ENCODE measurements at places on chromosomes 4 and X. TPM values are rescaled to one million over a fixed set of nuclear protein-coding genes. Genes with fewer than 3 reads are reported as not detected.

- H3K27me3 ChIP-seq: no peaks in the 10 kb centered on the region
- no peak overlapping the region for H3K4me3 ChIP-seq
- no peaks in the 10 kb centered on the region for H3K36me3 ChIP-seq
- no peak overlapping the region for H3K27ac ChIP-seq
- no peaks in the 10 kb centered on the region for H3K4me1 ChIP-seq
Measured at GRCh38 chr4:18881556-18881955, 860.0 kb upstream of the LCORL start.

DNA sequence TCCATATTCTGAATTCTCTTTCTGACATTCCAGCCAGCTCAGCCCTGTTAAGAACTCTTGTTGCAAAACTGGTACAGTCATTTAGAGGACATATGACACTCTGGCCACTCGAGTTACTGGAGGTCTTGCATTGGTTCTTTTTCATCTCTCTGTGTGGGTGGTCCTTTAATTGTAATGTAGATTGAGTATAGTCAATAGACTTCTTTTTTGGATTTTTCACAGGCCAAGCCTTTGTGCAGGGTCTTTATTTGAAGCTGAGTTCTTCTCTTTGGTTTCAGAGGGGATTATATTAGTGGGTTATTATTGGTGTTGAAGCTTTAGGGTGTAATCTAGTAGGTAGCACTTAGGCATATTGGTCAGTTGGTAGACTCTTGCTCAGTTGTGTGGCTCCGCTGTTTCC lies 118.0 kb upstream of the GIMD1 start:
- no peaks in the 10 kb centered on the region for H3K36me3 ChIP-seq
- no peak for DNase-seq
- H3K27ac ChIP-seq: no peak overlapping the region
- no peaks in the 10 kb centered on the region for H3K4me1 ChIP-seq
- H3K4me3 ChIP-seq: no peak overlapping the region

DNA sequence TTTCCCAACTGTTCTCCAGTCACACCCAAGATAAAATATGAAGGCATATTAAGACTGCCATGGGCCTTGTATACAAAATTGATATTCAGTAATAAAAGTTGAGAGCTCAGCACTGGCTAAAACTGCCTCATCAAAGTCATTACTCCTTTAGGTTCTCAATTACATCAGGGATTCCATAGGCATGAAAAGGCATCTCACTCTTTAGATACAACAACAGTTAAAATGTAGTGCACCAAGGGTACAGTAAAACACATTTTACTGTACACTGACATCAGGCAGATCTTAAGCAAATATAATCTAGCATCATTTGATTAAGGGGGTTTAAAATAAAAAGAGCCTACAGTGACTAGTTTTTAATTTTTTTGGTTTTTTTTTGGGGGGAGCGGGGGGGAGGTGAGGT lies 107.7 kb downstream of the PPP3CA start:
- DNase-seq: no peak
- H3K4me1 ChIP-seq: peaks cover 2% of the 10 kb centered on the region
- H3K27me3 ChIP-seq: no peaks in the 10 kb centered on the region
- no peak overlapping the region for H3K4me3 ChIP-seq
- no peaks in the 10 kb centered on the region for H3K36me3 ChIP-seq
- H3K27ac ChIP-seq: no peak overlapping the region

The FGA gene
- 6.9 TPM for total RNA-seq

GRCh38 chr4:152348670-152349069 lies 187.2 kb downstream of the FBXW7 start:
- peaks cover 8% of the 10 kb centered on the region for H3K36me3 ChIP-seq
- peaks cover 5% of the 10 kb centered on the region for H3K4me1 ChIP-seq
- no peak overlapping the region for H3K27ac ChIP-seq
- H3K4me3 ChIP-seq: no peak overlapping the region
- no peaks in the 10 kb centered on the region for H3K27me3 ChIP-seq
- no peak for DNase-seq

DNA sequence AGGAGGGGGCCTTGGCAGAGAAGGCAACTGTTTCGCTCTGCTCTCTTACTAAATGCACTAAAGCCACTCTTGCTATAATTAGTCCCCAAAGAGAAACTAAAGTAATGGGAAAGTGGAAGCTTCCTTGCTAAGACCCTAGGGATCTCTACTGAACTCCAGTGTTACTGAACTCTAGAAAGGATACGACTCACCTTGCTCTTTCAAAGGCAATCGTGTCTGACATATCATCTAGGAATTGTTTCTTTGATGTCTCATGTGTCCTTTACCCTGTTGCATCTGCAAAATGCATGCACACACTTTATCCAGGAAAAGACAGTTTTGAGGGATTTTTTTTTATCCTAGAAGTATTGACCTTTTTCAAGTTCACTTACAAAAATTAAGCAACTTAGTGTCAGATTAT lies 148.1 kb upstream of the FAM9B start:
- H3K4me3 ChIP-seq: no peak overlapping the region
- no peaks in the 10 kb centered on the region for H3K4me1 ChIP-seq
- no peaks in the 10 kb centered on the region for H3K27me3 ChIP-seq
- no peak overlapping the region for H3K27ac ChIP-seq
